ENCODE measurements at places on chromosomes 12 and 14.

GRCh38 chr14:67031920-67032774, 157.1 kb upstream of the GARIN2 start:
- no peak for DNase-seq

DNA sequence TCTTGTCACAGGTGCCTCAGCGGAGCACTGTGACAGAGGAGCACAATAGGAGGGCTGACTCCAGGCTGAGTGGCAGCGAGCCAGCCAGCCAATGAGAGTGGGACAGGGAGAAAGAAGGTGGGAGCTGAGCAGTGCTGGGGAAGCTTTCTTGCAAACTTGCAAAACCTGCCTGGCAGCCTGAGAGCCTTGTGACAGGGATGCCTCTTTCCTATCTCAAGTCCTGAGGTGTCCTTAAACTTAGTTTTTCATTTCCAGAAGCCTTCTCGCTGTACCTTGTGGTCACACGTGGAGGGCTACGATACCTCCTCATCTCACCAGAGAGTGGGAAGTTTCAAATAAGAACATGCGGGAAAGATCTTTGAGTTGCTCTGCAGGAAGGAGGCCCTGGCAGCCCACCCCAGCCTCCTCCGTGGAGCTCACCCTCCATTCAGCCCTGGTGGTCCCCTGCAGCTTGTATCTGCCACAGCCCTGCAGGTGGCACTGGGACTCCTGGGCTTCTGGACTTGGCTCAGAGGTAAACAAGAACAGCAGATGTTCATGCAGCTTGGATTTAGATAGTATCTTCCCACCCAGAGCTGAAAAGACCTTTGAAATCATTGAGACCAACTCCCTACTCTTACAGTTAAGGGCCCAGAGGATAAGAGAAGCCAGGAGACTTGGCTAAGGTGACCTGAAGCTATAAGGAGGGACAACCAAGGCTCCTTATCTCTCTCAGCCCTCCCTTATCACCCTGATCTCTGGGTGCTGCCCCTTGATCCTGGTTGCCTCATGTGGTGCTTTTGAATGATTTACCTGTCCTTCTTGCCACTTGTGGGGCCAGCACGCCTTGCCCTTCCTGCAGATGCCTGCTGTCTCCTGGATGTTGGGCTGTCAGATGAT, 153.5 kb upstream of the MAX start:
- DNase-seq, result peak; percentile 13

- no peak for DNase-seq
These were observed 24.3 kb downstream of the DACT1 start for GRCh38 chr14:58662018-58662417.

DNA sequence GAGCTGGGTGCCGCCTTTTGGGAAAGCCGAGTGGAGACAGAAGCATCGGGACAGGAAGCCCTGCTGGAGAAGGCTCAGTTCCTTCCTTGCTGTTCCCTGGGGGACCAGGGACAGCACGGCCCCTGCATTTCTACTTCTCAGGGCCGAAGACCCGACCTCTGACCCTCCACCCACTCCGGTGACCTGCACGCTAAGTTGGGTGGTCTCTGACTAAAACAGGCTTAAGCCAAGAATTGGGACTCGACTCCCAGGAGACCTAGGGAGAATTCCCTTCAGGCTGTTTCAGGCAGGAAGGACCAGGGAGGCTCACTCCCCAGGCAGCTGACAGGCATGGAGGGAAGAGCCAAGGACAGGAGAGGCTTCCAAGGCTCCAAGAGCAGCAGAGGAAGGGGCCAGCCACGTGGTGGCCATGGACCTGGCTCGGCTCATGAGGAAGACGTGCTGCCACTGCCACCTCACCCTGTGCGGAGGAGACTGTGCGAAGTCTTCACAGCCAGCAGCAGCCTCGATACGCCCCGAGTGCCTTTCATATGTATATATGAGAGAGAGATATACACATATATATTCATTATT, 43.9 kb downstream of the DCAF4 start:
- DNase-seq, result peak; percentile 35

GRCh38 chr12:57106021-57106708, 5.0 kb downstream of the STAT6 start:
- no peak for DNase-seq

DNA sequence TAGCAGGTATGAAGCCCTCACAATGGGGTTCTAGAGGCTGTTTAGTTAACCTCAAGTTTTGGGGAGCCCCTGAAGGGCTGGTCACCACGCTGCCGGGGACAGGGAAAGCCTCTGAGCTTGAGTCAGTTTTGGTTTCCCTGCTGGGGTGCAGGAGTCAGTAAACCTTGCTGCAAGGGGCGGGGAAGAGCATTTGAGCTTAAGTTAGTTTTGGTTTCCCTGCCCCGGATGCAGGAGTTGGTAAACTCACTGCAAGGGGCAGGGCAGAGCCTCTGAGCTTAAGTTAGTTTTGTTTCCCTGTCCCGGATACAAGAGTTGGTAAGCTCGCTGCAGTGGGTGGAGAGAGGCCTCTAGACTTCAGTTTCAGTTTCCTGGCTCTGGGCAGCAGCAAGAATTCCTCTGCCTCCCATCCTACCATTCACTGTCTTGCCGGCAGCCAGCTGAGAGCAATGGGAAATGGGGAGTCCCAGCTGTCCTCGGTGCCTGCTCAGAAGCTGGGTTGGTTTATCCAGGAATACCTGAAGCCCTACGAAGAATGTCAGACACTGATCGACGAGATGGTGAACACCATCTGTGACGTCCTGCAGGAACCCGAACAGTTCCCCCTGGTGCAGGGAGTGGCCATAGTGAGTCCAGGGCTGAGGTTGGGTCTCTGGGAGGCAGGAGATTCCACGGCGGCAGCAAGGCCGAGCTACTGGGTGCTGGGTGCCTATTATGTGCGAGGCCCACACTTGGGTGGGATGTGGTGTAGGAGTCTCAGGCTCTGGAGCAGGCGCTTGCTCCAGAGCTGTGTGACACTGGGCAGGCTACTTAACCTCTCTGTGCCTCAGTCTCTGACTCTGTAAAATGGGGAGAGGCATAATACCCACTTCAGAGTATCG, at the start of gene OAS2:
Gene OAS2, plus strand, starts transcription at position 357 of the 878 bp plus-strand sequence. Its CDS starts 90 bp downstream, at position 447.
- DNase-seq, result no peak

GRCh38 chr12:10397296-10397695, 7.5 kb upstream of the KLRK1 start:
- no peak for DNase-seq

DNA sequence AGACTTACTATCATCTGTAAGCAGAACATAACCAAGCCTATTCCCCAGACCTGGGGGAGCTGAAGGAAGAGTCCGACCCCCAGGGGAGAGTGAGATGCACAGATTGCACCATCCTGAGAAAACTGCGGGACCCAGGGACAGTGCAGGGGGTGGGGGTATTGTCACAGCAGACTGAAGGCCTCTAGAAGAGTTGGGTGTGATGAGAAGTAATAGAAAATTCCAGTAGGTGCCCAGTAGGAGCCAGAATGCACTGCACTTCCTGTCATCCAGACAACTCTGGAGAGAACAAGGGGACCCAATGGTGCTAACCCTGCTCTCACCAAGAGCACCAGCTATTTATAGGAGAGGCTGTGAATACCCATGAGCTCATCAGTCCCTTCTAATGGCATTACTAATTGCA, 190.1 kb downstream of the BCL11B start:
- DNase-seq, result no peak

DNA sequence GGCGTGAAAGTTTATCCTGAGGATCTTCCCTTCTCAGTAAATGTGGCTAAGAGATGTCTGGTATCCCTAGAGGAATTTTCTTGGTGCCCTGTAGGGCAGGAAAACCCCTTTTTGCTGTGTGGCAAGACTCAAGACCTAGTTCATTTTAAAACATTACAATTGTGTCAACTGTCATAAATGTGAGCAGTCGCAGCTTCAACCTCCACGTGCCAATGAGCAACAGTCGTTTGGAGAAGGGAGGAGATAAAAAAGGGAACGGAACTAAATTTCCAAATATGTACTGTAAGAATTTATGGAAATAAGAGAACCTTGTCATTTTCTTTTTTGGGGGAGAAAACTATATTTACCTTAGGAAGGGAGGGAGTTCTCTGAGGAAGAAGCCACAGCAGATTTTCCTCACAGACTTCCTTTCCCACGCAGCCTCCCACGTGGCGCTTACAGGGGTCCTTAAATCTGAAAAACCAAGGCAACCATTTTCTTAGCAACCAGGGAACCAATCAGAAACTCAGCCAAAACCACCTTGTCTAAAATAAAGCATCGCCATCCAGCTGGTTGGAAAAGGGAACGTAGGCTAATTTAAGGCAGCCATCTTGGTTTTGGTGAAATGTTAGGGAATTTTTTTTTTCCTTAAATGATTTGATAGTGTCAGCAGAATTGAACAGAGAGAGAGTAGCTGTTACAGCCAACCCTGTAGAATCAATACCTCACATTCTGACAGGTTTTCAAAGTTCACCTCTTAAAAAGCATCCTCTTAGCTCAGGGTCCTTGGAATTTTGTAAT, 99.1 kb downstream of the FIGNL2 start:
- no peak for DNase-seq

- no peak for DNase-seq
These were observed 293.0 kb downstream of the SSPN start for GRCh38 chr12:26488351-26488750.

DNA sequence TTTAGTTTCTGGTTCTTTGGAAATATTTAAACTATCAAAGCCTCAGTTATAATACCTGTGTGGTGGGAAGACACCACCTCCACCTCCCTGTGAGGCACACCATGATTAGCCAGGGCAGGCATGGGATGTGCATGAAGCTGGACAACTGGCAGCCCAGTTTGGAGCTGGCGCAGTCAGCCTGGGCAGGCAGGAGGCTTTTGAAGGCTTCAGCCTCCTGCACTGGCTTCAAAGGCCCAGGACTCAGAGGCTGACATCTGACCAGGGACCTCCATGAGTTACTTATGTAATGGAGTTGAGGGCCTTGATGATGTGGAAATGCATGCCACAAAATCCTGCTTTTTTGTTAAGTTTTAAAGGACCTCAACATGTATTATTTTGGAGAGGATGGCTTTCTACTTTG, 30.3 kb downstream of the C14orf132 start:
- no peak for DNase-seq

- no peak for DNase-seq
These were observed 7.7 kb downstream of the CLSTN3 start for GRCh38 chr12:7137908-7138307.

DNA sequence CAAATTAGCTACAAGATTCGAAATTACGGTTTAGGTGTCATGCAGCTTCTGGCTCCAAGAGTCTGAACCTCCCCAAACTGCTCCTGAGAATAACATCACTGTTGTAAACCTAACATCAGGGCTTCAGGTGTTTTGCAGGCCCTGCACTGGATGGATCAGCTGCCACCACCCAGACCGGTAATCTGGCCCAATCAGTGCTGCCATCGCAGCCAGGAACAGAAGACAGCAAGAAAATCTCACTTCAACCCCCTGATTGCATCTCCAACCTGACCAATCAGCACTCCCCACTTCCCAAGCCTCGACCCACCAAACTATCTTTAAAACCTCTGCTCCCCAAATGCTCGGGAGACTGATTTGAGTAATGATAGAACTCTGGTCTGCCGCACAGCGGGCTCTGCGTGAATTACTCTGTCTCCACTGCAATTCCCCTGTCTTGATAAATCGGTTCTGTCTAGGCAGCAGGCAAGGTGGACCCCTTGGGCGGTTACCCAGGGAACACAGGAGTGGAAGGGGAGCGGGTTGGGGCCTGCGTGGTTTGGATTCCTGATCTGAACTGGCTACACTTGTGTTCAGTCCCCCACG, 268.5 kb upstream of the SFSWAP start:
- no peak for DNase-seq

DNA sequence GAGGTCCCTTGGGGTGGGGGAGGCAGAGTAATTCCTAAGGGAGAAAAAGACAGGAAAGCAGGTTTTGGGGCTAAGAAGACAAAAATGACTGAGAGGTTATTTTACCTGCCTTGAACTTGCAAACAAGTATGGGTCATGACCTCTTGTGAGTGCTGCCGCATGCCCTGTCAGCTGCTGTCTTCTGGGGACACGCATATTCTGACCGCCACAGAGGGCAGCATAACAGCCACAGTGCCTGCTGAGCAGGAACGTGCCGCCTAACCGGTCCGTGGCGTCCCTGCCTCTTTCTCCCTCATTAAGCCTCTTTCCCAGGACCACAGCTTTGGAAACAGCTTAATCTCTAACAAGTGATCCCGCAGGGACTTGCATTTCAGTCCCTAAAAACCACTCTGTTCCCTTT, 51.3 kb upstream of the KCNA1 start:
- DNase-seq, result peak; percentile 49

DNA sequence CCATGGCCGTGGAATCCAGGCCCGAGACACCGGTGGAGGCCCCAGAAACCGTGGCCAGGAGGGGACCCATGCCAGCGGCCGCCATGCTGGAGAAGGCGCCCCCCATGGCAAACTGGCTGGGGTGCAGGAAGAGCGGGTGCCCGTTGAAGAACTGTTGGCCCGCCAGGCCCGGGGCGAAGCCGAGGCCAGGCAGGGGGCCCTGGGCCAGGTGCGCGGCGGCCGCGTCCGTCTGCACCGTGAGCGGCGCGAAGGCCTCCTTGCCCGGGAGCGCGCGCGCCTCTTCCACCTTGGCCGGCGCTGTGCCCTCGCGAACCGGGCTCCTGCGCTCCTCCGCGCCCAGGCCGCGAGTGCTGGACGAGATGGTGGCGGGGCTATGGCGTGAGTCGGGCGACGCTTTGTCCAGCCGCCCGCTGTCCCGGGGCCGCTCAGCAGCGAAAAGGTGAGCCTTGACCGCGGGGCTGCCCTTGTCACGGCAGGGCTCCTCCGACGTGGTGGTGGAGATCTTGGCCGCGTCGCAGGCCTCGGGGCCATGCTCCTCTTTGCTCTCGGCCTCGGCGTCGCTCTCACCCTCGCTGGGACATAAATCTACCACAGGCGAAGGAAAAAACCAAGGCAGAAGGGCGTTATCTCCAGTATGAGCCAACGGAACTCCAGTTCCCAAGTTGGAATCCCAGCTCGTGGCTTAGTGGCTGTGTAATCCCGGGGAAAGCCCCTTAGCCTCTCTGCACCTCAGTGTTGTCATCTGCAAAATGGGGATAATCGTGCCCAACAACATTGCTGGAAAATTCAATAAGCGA, 9.5 kb downstream of the TBX3 start:
- peak; percentile 27 for DNase-seq

- no peak for DNase-seq
These were observed 187.3 kb downstream of the IPO8 start for GRCh38 chr12:30508205-30508967.

DNA sequence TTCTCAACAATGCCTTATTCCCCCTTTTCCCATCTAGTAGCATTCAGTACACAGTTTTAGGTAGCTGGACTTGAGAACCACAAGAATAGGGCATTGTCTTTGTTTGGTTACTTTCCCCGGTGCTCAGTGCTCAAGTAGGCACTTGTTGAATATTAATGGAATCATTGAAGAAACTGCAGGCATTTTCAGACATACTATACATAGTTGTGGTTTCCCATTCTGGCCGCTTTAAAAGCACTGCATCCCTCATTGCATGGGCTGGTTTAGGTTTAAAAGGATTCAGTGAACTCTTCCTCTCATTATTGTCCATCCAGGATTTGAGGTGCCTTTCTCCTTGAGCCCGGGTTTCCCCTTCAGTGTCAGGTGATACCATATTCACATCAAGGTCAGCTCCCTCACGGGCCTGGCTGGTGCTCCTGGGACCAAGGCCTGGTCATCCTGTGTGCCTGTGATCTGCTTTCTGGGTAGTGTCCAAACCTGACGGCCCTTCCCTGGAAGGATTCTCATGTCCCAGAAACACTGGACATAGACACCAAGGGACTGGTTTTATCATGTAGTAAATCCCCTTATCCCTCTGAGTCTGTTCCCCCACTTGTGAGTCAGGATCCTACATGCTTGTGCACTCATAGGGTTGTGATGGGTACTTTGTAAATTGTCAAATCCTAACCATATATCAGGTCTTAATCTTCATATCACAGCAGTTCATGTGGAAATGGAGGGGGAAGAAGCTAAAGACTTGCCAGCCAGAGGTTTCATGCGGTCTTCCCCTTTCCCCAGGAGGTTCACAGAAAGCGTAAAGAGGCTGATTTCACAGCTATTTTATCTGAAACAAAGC, 7.4 kb downstream of the TCP11L2 start:
- DNase-seq, result no peak

GRCh38 chr14:100835548-100836310, 9.8 kb downstream of the MEG3 start:
- no peak for DNase-seq
